ENCODE measurements at places on chromosomes 11 and 22.
A peak's percentile ranks its signal among the peaks of the same experiment; 100 is the strongest.

- DNase-seq = no peak
Observed at GRCh38 chr11:134412203-134413042, at the start of gene B3GAT1. TSS of gene B3GAT1 (minus strand) at chr11:134412242. CDS start at chr11:134387659, 24,583 bp downstream.

- DNase-seq = no peak
Observed at GRCh38 chr11:3885855-3886254, 30.4 kb downstream of the STIM1 start.

- DNase-seq = no peak
Observed at GRCh38 chr22:22058633-22059290, 76.2 kb upstream of the TOP3B start.

GRCh38 chr11:20021771-20022362 is 138.4 kb downstream of the DBX1 start:
- DNase-seq = no peak

GRCh38 chr22:45429981-45430775 is 16.7 kb downstream of the RIBC2 start:
- DNase-seq = no peak

- no peak for DNase-seq
Observed at GRCh38 chr11:1728301-1728700, 22.1 kb downstream of the IFITM10 start.

DNA sequence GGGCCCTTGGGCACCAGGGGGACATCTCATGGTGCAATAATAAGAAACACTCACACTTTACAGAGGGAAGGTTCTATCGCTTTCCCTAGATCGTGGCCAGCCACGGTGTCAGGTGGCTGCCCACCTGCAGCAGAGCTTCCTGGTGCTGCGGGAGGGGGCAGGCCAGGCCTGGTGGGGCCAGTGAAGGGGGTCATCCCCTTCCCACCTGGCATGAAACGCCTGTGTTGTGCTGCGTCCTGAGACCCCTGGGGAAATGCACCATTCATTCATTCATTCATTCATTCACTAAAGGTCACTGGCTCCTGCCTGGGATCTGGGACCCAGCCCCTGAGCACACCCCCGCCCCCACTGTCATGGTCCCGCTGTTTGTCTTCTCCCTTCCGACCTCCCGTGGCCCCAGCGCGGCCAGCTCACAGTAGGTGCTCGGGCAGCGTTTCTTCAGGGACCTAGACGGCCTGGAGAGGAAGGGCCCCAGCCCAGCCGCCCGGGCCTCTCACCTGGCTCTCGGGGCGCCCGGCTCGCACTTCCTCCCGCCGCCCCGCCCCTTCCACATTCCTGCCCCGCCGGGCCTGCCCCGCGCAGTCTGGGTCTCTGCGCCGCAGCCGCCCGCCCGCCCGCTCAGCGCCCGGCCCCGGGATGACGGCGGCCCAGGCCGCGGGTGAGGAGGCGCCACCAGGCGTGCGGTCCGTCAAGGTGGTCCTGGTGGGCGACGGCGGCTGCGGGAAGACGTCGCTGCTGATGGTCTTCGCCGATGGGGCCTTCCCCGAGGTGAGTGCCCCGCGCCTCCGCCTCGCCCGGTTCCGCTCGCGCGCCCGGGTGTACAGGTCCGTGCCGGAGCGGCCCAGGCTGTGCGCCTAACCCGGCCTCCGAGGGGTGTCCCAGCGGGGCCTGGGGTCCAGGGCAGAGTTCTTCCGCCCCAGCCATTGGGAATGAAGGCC is at the start of gene RHOD:
Gene RHOD (plus strand): TSS at position 581 of the 938 bp plus-strand sequence. CDS start 56 bp downstream, at position 637.
- no peak for DNase-seq

- DNase-seq = no peak
Observed at GRCh38 chr11:19570889-19571288, 141.7 kb upstream of the NAV2 start.

- no peak for DNase-seq
Observed at GRCh38 chr11:116576526-116576925, 196.3 kb downstream of the BUD13 start.

DNA sequence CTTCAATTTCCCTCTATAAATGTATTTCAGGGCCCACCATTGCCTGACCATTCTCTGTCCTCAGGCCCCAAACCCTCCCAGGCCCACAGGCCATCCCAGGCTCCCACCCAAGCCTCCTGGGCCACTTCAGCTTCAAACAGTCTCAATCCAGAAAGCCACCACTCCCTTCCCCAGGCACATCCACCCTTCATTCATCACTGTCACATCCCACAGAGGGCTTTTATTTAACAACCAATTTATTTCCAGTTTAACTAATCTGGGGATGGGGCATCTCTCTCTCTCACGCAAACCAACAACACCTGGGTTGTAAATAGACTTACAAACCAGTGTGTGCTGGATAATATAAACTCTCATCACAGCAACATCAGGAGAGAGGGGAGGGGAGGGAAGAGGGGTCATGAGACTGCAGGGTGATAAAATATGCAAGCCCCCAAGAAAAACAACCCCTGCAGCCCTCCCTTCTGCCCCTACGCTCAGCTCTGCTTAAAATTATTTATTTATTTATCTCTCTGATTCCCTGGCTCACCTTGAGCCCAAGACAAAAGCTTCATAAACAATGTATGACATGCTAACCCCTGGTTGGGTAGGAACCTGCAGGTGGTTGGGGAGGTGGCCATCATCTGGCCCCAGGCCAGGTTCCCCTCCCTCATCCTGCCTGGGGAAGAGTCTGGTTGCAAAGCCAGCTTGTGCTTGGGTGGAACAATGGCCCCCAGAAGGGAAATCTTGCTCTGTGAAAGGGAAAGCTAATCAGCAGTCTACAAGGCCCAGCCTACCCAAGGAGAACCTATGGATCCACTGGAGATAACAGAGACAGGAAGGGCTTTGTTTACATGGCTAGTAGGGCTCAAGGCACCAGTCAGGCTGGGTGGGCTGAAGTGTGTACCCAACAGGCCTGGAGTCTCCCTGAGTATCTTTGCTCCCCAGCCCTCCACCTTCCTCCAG is 359.2 kb downstream of the BUD13 start:
- DNase-seq = no peak

- DNase-seq = no peak
Observed at GRCh38 chr11:326592-326841, 5.9 kb upstream of the IFITM3 start.

- DNase-seq = peak; percentile 62
Observed at GRCh38 chr22:40183029-40183581, 5.4 kb downstream of the TNRC6B start.

- peak; percentile 97 for DNase-seq
Observed at GRCh38 chr11:36091256-36091811, 147.5 kb downstream of the LDLRAD3 start.

DNA sequence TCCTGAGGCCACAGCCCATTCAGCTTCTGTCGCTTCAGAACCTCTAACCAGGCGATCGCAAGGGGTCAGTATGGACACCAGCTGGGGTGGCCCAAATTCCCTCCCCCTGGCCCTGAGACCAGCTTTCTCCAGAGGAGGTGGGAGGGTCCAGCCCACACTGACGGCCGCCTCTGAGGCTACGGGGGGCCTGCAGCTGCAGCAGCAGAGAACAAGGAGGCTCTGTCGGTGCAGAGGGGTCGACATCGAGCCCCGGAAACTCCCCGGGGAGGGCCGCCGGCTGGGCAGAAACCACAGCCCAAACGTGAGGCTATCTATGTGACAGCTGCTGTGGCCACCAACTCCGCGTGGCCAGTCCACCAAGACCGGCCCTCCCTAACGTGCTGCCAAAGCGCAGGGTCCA is 40.8 kb downstream of the ELFN2 start:
- DNase-seq = no peak

- DNase-seq = no peak
Observed at GRCh38 chr11:38019072-38019775, 1421.2 kb upstream of the RAG2 start.

DNA sequence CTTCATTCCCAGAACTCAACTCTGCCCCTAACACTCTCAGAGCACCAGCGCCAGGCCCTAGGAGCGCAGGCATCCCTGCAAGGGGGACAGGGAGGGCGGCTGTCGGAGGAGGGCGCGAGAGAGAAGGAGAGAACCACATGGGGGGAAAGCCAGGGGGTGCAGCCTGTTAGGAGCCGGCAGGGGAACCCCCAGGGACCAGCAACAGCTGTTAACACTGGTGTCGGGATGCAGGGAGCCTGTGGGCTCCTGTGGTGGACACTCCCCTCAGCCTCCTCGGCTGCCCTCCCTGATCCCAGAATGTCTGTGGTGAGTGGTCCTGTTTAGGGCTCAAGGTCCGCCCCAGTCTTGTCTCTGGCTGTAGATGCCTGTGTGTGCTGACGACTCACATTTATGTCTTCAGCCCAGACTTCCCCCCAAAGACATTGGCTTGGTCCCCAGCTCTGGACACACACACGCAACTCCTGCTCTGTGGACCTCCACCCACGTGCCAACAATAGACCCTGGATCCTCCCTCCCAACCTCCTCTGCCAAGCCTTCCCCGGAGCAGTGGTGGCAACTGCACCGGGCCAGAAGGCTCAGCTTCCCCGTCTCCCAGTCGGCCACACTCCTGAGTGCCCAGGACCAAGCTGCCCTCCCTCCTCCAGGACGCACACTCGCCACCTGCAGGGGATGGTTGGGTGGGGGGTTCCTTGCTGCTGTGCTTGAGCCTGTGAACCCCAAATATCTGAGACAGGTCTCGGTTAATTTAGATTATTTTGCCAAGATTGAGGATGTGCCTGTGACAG is 817 bp upstream of the IFITM5 start:
- peak; percentile 57 for DNase-seq

DNA sequence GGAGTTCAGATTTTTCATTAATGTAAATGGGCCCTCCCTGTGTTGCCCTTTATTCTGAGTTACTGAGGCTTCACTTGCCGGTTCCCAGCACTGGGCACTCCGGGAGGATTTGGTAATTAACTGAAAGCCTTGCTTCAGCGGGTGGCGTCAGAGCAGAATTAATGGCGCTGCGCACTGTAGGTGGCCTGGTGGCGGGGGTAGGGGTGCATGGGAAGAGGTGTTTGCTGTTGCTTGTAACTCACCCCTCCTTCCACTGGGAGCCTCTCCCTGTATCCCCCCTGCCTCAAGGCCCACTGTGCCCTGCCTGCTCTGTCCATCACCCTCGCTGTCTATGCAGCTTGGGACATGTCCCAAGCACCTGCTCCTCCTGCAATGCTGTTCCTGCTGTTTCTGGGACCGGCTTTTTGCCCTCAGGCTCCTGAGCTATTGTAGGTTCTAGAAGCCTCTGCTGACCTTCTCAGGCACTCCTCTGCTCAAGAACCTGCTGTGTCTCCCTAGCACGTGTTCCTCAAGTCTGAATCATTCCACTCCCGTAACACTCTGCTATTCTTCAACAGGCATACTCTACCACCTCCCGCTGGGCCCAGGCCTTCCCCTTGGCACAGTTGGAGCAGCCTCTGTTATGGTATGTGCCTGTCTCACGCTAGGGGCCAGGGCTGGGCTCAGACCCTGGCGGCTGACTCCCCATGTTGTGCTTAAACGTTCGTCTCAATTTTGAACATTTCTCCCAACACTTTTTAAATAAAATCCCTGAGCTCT is 24.4 kb downstream of the ARHGAP8 start:
- DNase-seq = no peak

DNA sequence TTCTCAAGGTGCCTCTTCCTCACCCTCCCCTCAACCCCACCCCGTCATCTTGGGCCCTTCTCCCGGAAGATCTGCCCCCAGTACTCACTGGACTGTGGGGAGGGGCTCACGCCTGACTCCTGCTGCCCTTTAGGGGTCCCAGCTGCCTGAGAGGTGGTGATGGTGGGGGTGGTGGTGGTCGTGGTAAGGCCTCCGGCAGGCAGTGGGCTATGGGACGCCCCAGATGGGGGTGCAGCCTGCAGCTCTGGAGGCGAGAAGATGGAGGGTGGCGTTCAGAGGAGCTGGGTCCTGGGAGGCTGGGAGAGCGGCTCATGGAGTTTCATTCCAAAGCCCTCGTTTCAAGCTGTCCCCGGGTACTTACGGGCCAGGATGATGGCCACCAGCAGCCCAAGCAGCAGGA is 820 bp downstream of the MFRP start:
- no peak for DNase-seq

DNA sequence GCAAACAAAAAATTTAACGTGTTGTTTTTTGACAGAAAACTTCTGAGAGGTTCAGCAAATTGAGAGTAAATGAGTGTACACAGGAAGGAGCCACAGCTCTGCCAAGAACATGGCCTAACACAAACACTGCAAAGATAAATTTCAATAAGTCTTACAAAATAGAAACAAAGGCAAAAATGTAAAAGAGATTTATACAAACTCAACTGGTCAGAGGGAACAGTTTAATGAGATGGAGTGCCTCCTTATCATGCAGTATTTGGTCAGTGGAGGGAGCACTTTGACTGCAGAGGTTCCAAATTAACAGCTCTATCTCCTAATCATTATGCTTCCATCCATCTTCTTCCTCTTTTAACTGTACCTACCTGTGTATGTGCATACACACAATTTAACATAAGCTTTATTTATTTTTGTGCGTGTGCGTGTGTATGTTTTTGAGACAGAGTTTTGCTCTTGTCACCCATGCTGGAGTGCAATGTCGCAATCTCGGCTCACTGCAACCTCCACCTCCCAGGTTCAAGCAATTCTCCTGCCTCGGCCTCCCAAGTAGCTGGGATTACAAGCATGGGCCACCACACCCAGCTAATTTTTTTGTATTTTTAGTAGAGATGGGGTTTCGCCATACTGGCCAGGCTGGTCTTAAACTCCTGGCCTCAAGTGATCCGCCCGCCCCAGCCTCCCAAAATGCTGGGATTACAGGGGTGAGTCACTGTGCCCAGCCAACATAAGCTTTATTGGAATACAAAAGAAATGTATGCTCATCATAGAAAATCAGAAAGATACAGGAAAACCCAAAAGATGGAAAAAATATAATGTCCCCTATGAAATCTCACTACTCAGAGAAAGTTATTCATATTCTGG is 111.9 kb downstream of the MRTFA start:
- peak; percentile 64 for DNase-seq

DNA sequence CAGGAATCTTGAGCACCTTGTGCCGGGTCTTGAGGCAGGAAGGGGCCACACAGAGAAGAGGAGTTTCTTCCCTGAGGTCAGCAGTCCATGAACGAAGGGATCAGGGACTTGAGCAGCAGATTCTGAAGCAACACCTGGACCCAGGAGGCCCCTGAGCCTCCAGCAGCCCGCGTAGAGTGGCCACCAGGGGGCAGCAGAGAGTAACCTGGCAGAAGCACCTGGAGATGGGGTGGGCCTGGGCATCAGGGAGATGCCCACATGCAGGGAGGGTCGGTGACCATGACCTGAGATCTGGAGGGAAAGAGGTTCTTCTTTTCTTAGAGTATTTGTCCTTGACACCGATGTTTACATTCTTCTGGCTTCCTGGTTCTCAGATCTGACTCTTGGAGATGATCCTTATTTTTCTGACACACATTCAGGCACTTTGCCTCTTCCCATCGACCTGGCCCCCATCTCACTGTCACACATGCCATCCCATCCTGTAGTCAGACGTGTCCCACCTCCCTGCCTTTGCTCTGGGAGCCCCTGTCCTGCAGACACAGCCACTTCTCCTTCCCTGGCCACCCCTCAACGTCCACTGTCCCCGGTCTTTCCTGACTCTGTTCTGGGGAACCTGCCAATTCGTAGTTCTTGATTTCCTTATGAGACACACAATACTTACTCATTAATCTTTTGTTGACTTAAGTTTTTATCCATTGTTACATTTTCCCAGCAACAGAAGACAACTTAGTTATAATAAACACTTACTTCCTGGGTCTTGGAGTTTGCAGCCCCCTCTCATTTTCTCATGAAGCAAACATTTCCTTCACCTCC is 66.5 kb downstream of the GGTLC2 start:
- peak; percentile 66 for DNase-seq

- DNase-seq = peak; percentile 27
Observed at GRCh38 chr22:20567993-20568417, 60.6 kb downstream of the MED15 start.

GRCh38 chr22:45233386-45233785 is 7.3 kb downstream of the KIAA0930 start:
- DNase-seq = no peak

GRCh38 chr22:47995718-47996117 is 1233.3 kb downstream of the TBC1D22A start:
- no peak for DNase-seq

All from hematopoietic multipotent progenitor cell treated with erythropoietin and hydrocortisone succinate and interleukin-3 and kit ligand, for 6 days (in vitro differentiated cells).